ENCODE measurements at places on chromosomes 5 and 9.

DNA sequence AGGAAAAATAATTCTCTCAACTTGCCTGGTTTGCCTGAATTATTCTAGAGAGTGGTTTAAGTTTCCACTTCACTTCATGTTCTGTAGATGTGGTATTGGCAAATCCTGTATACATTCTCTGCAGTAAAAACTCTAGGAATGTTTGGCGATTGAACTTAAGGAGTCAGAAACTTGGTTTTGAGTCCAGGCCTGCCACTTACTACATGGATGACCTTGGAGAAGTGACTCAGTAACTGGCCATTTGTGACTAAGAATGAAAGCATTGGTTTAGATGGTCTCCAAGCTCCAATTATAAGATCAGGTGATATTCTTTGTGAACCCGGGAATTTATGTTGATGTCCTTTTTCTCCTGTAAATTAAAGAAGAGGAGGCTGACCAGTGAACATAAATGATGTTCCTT is 233.8 kb downstream of the GAS1 start:
- H3K27ac ChIP-seq: no peak overlapping the region
- no peak overlapping the region for H3K4me3 ChIP-seq
- H3K27me3 ChIP-seq: no peaks in the 10 kb centered on the region
- no peak for DNase-seq
- no peaks in the 10 kb centered on the region for H3K36me3 ChIP-seq

- no peak overlapping the region for H3K27ac ChIP-seq
- DNase-seq: no peak
- H3K36me3 ChIP-seq: no peaks in the 10 kb centered on the region
- H3K27me3 ChIP-seq: no peaks in the 10 kb centered on the region
- no peak overlapping the region for H3K4me3 ChIP-seq
- H3K4me1 ChIP-seq: peaks cover 17% of the 10 kb centered on the region
Observed at GRCh38 chr9:112051812-112052211, 123.3 kb downstream of the SUSD1 start.

DNA sequence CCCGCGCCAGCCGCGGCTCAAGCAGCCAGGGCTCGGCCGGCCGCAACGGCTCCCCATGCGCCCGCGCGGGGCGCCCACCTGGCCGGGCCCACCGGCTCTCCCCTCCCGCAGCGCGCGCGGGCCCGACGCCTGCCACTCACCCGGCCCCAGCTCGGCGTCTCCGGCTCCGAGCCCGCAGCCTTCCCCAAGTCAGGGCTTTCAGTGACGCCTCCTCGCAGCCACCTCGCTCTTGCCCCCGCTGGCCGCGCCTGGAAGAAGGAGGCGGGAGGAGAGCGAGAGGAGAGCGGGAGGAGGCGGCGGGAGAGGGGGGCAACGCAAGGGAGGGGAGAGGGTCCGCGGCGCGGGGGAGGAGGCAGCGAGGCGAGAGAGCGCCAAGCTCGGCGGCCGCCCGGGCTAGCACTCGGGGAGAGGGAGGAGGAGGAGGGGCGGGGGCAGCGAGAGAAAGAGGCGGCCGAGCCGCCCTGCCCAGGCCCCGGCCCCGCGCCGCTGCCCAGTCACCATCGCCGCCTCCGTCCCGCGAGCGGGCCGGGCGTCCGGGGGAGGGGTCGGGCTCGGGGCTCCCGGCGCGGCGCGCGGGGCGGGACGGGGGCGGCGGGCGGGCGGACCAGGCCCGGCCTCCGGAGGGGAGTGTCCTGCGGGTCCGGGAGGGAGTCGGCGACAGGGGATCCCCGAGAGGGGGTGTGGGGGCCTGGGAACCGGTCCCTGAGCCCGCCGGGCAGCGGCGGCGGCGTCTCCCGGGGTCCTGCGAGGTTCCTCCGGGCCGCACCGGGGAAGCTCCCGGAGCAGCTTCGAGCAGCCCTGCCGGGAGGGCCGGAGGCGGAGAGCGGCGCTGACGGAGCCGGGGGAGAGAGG is at the start of gene LHFPL2:
LHFPL2 (minus strand) TSS at position 414 of the 852 bp plus-strand sequence. CDS start 138,559 bp downstream, outside the sequence.
- H3K4me1 ChIP-seq: peaks cover 35% of the 10 kb centered on the region
- H3K27me3 ChIP-seq: no peaks in the 10 kb centered on the region
- no peaks in the 10 kb centered on the region for H3K36me3 ChIP-seq

DNA sequence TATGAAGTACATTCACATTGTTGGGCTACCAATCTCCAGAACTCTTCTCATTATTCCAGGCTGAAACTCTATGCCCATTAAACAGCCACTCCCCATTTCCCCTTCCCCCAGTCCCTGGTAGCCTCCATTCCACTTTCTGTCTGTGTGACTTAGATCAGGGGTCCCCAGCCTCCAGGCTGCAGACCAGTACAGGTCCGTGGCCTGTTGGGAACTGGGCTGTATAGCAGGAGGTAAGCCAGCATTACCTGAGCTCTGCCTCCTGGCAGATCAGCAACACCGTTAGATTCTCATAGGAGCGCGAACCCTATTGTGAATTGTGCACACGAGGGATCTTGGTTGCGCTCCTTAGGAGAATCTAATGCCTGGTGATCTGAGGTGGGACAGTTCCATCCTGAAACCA is 23.1 kb downstream of the ZNF618 start:
- H3K27me3 ChIP-seq: no peaks in the 10 kb centered on the region
- H3K36me3 ChIP-seq: no peaks in the 10 kb centered on the region
- DNase-seq: no peak
- H3K27ac ChIP-seq: no peak overlapping the region

DNA sequence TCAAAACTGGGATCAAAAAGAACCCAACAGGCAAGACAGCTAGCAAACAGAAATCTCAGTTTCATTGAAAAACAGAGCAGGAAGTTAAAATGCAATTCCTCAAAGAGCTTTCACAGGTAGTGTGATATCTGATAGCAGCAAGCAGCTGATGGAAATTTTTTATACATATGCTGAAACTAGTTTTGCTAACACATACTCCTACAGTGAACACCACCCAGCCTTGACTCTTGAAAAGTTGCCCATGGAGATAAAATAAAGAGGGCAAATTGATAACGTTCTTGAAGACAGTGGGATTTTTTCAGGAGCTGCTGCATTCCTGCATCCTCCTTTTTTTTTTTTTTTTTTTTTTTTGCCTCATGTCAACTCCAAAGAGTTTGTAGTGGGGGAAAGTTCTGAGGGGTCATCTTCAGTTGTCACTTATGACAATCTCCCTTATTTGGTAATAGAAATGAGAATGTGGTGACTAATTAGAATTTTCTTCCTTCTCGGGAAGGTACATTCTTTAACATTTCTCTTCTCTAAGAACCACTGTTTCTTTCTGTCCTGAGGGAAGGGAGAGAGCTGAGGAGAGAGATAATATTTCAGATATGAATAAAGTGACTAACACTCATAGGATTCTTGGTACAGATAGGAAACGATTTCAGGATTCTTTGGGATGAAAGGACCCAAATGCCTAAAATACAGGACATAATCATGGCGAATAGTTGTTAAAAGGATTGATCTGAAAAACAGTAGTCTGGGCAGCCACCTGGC is 24.6 kb downstream of the SH3RF2 start:
- no peaks in the 10 kb centered on the region for H3K36me3 ChIP-seq
- H3K4me3 ChIP-seq: no peak overlapping the region
- H3K4me1 ChIP-seq: peaks cover 3% of the 10 kb centered on the region
- no peak for DNase-seq
- peak overlapping the region; percentile 12 for H3K27ac ChIP-seq
